ENCODE measurements at places on chromosomes 3 and 15.

DNA sequence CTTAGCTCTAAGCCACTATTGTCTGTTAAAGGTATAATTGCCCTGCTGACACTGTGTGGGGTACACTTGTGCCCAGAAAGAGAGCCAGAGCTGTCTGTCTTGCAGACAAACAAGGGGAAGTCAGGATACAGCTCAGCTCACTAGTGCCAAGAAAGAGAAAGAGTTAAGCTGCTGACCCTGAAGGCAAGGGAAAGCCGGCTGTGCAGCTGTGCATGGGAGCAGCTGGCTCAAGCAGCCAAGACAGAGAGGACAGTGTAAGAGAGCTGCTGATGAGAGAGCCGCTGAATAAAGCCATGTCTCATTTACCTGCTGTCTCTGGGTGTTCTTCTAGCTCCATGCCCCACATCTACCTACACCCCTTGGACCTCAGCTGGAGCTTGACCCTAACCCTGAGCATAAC is 428.1 kb upstream of the NAALADL2 start:
- DNase-seq: no peak

DNA sequence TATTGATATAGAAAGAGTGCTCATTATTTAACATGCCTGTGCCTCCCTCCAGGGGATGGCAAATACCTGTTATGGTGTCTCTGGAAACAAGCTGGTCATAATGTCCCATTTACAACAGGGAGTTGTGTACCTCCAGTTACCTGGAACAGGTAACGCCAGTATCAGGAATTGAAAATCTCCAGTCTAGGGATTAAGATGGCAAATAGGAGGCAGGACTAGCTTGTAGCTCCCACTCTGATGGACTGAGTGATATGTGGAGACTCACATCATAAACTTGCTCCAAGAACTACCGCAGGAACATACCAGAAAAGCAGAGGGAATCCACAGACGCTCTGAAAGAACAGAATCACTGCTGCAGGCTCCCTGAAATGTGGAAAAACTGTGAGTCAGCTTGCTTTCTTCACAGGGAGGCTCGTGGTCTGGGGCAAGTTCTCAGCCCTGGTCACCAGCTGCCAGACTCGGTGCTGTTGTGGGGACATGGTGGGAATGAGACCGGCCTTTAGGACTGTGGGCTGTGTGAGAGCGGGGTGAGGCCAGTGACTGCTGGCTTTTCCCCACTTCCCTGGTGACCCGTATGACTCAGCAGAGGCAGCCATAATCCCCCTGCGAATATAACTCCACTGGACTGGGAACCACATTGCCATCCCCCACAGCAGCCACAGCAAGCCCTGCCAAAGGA is 97.4 kb downstream of the KCNAB1 start:
- DNase-seq: no peak

GRCh38 chr3:144380849-144381248 is 409.2 kb downstream of the DIPK2A start:
- peak; percentile 30 for DNase-seq

DNA sequence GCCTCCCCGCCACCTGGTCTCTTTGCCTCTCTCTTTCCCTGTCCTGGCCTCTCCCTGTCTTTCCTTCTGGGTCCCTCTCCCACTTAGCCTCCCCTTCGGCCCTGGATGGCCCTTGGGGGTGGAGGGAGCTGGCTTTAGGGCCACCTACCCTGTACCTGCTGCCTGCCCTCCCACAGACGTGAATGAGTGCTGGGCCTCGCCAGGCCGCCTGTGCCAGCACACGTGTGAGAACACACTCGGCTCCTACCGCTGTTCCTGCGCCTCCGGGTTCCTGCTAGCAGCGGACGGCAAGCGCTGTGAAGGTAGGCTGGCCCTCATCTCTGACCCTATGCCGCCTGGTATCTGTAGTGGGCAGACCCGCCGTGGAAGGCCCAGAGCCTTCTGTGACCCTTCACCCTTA is 80.7 kb downstream of the FBLN2 start:
- DNase-seq: no peak

GRCh38 chr3:24490151-24490550 is 4.5 kb downstream of the THRB start:
- no peak for DNase-seq

DNA sequence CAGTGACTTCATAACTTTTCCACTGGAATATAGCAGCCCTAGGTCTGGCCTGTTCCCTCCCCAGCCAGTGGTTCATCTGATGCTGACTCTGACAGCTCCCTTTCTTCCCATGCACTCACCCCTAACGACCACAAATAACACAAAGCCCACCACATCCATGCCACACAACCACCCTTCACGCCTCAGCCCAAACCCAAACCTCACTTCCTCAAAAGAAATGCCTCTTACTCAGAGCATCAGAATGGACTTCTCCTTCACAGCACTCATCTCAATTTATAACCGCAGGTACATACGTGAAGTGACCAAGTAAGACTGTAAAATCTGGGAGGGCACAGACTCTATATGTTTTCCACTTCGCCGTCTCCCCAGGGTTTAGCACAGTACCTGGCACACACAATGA is 1.1 kb downstream of the RBSN start:
- DNase-seq: no peak

GRCh38 chr3:120659834-120660233 is 22.2 kb downstream of the HGD start:
- DNase-seq: no peak

GRCh38 chr3:12799525-12800440 is 3.3 kb downstream of the CAND2 start:
- no peak for DNase-seq

DNA sequence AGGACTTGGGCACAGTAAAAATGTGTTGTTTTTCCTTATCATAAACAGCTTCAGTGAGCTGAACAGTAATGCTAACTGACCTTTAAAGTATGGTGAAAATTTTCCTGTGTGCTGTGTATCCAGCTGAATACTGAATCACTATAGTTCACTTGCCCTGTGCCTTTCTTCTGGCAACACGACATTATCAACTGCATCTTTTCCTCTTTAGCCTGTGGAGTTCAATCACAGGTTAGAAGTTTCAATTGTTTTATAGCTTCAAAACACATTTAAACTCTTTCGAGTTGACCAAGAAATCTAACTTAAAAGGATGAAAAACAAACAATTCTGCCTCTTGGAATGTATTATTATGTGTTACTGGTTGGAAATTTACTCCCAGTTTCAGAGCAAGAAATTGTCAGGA is 1120.7 kb upstream of the ALCAM start:
- no peak for DNase-seq

DNA sequence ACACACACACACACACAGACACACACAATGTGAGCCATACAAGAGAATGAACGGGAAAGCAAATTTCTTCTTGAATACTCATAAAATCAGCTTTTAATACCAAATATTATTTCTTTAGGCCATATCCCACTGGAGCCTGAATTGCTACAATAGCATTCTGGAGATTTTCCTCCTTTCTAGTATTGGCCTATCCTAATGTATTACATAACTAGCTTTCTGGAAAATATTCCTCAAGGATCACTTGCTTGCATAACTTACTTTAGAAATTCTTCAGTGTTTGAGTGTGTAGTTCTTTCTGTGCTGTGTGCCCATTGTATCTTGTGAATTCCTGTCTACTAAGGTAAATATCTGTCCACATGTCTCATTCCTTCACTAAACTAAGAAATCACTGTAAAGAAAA is 351.0 kb upstream of the MCTP2 start:
- DNase-seq: no peak

DNA sequence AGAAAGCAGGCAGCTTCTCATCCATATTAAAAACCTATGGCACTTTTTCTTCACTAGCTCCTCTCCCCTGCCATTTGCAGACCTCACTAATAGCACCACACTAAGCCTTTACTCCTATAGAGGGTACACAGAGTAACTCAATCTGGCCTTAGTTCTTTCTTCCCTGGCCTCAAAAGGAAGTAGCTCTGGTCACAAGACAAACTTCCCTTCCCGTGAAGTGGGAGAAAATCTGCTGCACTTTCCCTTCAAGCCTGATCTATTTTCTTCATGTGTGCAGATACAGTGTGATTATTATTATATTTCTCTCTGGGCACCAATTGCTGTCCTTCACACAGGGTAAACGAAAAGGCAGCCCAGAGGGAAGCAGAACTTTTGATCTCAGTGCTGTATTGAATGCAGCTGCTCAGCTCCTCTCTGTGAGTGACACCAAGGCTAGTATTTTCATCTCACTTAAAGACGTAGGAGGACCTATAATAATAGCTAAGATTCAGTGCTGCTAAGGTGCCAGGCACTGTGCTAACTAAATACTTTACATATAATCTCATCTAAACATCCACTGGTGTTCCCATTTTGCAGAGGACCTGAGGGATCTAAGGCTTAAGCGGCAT is 61.9 kb upstream of the RASGRP1 start:
- no peak for DNase-seq

- peak; percentile 25 for DNase-seq
Observed at GRCh38 chr3:128998561-128998960, 2.5 kb upstream of the EFCC1 start.

GRCh38 chr3:128372281-128372680 is 94.4 kb downstream of the DNAJB8 start:
- no peak for DNase-seq

DNA sequence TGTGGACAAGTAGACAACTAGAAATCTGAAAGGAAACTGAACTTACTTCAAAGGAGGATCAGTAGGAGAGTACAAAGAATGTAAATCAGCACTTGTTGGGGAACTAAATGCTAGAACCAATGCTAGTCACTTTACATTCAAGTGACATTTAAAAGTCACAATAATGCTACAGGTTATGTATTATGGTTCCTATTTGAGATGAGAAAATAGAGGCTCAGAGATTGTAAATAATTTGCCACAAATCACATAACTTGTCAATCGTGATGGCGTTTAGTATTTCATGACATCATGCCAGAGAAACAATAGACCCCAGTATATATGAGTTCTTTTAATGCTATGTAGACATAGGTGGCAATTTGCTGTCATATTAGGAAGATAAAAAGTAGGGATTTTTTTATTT is 467.8 kb upstream of the CBLB start:
- DNase-seq: no peak

DNA sequence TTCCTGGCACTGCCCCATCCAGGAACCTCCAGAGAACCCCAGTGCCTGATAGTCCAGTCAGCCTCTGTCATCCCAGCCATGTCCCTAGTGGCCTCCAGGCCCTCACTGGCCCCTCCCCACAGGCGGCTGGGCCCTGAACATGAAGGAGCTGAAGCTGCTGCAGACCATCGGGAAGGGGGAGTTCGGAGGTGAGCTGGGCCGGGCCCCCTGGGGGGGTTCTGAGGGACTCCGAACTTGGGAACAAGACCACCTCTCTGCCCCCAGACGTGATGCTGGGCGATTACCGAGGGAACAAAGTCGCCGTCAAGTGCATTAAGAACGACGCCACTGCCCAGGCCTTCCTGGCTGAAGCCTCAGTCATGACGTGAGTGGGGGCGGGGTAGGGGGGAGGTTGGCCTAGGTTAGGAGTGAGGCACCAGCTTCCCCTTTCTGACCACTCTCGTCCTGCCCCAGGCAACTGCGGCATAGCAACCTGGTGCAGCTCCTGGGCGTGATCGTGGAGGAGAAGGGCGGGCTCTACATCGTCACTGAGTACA is 12.0 kb upstream of the LMAN1L start:
- DNase-seq: no peak

- DNase-seq: no peak
Observed at GRCh38 chr3:98912448-98912847, 11.0 kb upstream of the DCBLD2 start.

GRCh38 chr3:171790898-171791691 is 19.2 kb downstream of the PLD1 start:
- DNase-seq: no peak

GRCh38 chr3:64038253-64038767 is 15.0 kb upstream of the PSMD6 start:
- no peak for DNase-seq

GRCh38 chr15:89383365-89384175 is 48.9 kb upstream of the POLG start:
- DNase-seq: peak; percentile 87

DNA sequence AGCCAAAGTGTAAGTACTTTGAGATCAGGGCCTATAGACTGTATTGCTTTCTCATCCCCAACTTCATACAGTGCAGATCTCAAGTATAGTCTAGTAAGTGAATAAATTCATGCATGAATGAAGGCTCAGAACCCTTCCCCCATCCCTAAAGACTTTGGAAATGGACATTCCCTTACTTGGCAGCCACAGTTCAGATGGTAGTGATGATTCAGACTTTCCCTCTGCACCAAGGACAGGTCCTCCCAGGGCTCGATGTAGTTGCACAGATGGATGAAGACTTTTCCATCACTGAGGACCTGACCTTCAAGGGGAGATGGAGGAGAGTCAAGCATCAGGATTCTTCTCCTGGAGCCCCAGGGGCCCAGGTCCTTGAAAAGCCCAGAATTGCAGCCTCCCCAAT is 4.6 kb downstream of the TIMP4 start:
- DNase-seq: no peak

GRCh38 chr3:144774897-144775296 is 803.3 kb downstream of the DIPK2A start:
- DNase-seq: no peak

DNA sequence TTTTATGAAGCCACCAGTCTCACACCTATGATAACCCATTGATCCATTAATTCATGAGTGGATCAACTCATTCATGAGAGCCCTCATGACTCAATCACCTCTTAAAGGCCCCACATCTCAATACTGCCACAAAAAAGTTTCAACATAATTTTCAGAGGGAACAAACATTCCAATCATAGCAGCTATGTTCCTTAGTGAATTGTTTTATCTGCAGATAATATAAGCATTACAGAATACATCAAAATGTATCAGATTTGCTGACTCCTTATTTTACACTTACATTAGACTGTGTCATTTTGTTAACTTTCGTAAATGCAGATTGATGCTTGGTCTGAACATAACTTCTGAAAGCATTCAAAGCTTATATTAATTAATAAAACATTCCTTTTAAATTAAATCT is 155.3 kb upstream of the MBNL1 start:
- DNase-seq: no peak

- no peak for DNase-seq
Observed at GRCh38 chr3:23096041-23096440, 107.1 kb upstream of the UBE2E2 start.

DNA sequence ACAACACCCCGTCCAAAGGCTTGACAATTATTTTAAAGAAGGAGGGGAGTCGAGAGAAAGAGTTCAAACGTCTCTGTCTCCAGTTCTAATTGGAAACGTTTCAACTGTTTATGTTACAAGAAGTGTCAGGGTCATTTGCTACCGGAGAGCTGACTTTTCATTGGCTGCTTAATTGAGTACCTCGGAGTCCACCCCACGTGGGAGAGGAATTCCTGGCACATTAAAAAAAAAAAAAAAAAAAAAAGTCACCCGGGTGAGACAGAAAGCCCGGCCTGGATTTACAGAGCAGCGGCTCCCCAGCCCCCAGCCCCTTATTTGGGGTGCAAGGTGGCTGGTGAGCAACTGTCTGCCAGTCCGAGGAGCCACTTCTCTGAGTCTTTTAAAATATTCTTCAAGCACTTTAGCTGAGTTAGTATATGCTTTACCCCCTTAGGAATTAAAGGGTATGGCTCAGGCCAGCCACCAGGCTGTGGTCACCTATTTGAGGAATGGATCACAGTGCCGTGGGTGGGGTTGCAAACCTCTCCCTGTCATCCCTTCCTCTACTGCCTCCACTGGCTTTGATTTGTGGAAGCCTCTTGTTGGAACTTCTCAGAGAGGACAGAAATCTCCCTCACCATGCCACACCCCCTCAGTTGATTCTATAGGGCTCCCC is 3.9 kb upstream of the TLE3 start:
- DNase-seq: peak; percentile 77

Measured in NCI-H2081 (cell line).